Neural crest cell (in vitro differentiated cells): ENCODE measurements at places on chromosomes 2 and 18. TPM values are rescaled to one million over a fixed set of nuclear protein-coding genes. Genes with fewer than 3 reads are reported as not detected.

Gene C2orf92
- total RNA-seq = 10.3 and 12.5 TPM in 2 replicates

Gene STARD7
- 178 and 186 TPM in 2 replicates for total RNA-seq

Gene GALNT3
- 3.1 and 3.4 TPM in 2 replicates for total RNA-seq

Gene ABCG8
- not detected in 2 replicates for total RNA-seq

Gene RBFA
- total RNA-seq = 47.0 and 50.7 TPM in 2 replicates

Gene AOX1
- total RNA-seq = 2.8 and 4.3 TPM in 2 replicates

Gene SULT1C2
- 0.19 TPM in 1 of 2 replicates, not detected in the other for total RNA-seq

Gene HES6
- total RNA-seq = 143 and 152 TPM in 2 replicates

Gene IKZF2
- 7.3 and 7.6 TPM in 2 replicates for total RNA-seq

Gene MOGAT1
- 0.30 TPM in 1 of 2 replicates, not detected in the other for total RNA-seq

Gene TUBA4B
- not detected in 2 replicates for total RNA-seq

Gene DOK6
- 3.6 and 4.0 TPM in 2 replicates for total RNA-seq

Gene CXCR4
- total RNA-seq = 37.5 and 39.5 TPM in 2 replicates

Gene RGPD3
- 0.11 and 0.14 TPM in 2 replicates for total RNA-seq

Gene AMER3
- total RNA-seq = 1.3 and 1.4 TPM in 2 replicates

Gene CABYR
- total RNA-seq = 9.5 and 11.0 TPM in 2 replicates

Gene SKOR2
- 0.96 and 1.4 TPM in 2 replicates for total RNA-seq

Gene DUSP2
- 1.0 and 1.1 TPM in 2 replicates for total RNA-seq

Gene RAB17
- not detected in 2 replicates for total RNA-seq

DNA sequence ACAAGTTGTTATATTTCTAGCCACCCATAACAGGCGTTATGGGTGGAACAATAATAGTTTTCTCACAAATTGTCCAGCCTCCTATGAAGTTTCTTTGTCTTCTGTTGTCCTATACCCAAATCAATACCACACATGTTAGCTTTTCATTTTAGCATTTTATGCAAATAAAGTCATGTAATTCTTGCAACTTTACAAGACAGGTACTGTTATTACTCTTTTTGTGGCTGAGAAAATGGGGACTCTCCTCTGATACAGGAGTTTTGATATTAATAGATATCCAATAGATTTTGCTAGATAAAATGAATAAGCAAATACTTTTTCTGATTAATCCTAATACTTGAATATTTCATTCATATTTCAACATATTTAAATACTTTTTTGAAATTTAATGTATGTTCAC is 151.0 kb downstream of the PMAIP1 start:
- no peak for DNase-seq

GRCh38 chr2:227214622-227215041 is 50.2 kb downstream of the COL4A3 start:
- no peak for DNase-seq

DNA sequence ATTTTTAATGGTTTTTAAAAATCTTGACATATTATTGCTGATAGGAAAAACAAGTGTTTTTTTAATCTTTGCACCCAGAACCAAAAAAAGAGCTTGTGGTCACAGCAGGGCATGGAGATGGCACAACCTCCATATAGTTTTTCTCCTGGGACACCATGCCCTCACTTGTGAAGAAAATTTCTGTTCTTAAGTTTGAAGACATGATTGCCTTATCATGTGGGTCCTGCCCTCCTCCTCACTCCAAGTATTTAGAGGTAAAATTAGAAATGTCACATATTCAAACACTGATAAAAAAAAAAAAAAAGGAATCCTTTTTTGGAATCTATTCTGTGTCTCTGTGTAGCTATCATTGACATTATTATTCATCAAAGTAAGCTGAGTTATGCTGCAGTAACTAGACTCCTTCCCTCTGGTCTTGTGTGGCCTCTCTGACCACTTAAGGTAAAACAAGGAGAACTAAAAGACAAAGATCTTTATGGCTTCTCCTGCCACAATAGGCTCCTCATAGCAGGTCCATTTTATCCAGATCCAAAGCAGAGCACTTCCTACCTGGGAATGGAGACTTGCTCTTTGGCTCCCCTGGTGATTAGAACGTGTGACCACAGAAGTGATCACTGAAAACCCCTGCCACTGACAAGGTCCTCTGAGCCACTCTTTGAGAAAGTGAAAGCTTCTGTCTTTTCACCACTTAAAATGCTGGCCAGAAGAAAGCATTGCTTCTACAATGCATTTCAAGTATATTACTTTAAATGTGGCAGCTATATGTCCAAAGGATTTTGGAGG is 19.8 kb downstream of the ADD2 start:
- no peak for DNase-seq

GRCh38 chr2:127669056-127669455 is 6.3 kb downstream of the LIMS2 start:
- DNase-seq = no peak

GRCh38 chr2:71281950-71282349 is 49.6 kb upstream of the ZNF638 start:
- DNase-seq = no peak

DNA sequence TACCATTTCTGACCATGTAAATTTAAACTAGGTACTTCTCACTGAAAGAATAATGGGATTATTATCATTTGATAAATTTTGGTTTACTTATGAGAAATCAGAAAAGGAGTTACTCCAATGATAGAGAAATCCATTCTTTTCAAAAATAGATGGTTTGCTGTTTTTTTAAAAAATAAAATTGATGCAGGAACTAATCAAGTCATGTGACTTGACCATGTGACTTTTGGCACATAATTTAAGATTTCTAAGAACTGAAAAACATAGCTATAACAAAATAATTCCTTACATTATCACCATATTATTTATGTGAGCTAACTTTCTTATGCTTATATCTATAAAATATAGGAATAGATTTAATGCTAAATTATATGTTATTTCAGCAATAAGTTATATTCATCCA is 247.1 kb upstream of the FIGN start:
- no peak for DNase-seq

DNA sequence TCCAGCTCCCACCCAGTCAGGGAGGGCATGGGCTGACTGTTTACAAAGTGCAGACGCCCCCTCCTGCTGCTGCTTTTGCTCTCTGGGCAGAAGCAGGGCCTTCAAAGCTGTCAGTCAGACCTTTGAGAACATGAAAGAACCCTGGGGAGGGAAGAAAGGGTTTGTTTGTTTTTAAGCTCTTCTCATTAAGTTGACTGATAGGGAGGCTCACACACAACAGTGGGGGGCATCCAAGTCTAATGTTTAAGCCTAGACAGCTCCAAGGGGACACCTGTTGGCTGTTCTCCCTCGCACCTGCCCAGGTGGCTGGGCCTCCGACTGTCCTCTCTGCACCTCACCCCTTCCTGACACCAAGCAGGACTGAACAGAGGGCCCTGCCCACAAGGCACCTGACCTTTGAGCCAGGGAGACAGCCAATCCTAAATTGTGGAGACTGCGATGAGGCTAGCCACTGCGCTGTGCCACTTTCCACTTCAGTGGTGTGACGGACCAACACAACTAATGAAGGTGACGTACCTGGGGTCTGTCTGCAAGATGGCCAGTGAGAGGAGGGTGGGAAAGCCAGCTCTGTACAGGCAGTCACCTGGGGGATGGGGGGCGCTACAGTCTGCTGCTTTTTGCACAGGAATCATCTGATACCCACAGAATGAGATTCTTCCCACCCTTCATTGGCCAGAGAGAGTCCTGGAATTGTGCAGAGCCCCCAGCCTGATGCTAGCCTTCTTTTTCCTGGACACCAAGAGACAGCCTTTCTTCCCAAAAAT is 16.3 kb downstream of the ST6GAL2 start:
- DNase-seq = no peak

DNA sequence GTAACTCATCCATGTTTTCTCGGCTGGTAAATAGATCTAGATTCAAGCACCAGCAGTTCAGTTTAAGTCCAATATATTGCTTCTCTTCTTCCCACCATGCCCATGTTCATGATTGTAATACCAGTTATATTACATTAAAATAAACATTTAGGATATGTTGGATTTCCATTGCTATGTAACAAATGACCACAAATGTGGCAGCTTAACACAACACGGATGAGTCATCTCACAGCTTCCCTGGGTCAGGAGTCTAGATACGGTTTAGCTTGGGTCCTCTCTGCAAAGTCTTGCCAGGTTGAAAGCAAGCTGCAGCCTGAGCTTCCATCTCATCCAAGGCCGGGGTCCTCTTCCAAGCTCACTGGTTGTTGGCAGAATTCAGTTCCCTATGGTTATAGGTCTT is 39.4 kb upstream of the SMAD2 start:
- no peak for DNase-seq

DNA sequence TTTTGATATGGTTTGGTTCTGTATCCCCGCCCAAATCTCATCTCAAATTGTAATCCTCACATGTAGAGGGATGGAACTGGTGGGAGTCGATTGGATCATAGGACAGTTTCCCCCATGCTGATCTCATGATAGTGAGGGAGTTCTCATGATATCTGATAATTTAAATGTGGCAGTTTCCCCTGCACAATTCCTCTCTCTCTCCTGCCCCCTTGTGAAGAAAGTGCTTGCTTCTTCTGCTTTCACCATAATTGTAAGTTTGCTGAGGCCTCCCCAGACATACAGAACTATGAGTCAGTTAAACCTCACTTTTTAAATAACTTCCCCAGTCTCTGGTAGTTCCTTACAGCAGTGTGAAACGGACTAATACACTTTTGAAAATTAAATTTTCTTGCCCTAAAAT is 12.3 kb upstream of the KCNJ3 start:
- no peak for DNase-seq

GRCh38 chr18:69936191-69936558 is 11.5 kb downstream of the CD226 start:
- no peak for DNase-seq

GRCh38 chr2:197997083-197997541 is 192.7 kb downstream of the PLCL1 start:
- no peak for DNase-seq

DNA sequence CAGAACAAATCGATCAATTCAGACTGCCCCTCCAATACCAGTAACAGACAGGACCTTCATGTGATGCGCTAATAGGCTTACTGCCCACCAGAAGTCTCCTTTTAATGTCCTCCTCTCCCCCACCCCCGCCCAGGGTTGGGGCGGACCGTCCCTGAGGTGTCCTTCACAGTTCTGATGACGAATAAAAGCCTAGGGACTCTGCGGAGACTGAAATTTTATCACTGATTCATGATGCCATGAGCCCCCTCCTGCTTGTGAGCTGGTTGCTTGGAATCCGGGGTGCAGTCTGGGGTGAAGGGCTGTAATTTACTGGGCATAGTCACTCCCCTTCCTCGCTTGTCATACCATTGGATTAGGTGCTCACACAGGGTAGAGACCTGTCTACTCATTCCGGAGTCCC is 42.3 kb downstream of the B3GNT2 start:
- no peak for DNase-seq

GRCh38 chr2:18611184-18611583 is 21.8 kb upstream of the NT5C1B start:
- no peak for DNase-seq

DNA sequence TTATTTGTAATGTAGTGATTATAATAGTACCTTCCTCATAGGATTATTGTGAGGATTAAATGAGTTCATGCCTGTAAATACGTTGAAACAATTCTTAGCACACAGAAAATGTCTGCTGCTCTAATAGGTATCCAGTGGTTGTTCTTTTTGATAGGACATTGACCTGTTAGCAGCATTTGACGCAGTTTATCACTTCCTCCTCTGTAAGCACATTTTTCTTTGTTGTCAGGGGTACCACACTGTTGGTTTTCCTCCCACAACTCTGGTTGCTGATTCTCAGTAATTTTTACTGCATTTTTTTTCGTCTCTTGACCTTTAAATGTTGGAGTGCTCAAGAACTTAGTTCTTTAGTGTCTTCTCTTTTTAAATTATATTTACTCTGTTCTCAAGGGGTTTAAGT is 15.4 kb downstream of the PPM1B start:
- DNase-seq = no peak

DNA sequence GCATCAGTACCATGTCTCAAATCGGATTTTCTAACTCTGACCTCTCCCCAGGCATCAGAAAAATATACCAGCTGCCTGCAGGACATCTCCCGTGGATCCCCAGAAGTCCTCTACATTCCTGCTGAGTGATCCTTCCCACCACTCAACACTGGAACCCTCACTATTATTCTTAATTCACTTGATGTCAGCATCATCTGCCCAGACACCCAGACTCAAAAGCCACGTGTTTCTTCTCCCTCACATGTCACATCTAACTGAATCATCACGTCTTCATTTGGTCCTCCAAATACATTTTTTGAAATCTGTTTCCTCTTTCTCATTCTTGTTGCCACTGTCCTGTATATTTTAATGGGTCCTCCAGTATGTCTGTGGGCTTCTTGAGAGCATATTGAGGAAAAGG is 218.6 kb downstream of the HRH4 start:
- DNase-seq = no peak

- no peak for DNase-seq
These were observed 124.4 kb upstream of the PXDN start for GRCh38 chr2:1868683-1869141.

DNA sequence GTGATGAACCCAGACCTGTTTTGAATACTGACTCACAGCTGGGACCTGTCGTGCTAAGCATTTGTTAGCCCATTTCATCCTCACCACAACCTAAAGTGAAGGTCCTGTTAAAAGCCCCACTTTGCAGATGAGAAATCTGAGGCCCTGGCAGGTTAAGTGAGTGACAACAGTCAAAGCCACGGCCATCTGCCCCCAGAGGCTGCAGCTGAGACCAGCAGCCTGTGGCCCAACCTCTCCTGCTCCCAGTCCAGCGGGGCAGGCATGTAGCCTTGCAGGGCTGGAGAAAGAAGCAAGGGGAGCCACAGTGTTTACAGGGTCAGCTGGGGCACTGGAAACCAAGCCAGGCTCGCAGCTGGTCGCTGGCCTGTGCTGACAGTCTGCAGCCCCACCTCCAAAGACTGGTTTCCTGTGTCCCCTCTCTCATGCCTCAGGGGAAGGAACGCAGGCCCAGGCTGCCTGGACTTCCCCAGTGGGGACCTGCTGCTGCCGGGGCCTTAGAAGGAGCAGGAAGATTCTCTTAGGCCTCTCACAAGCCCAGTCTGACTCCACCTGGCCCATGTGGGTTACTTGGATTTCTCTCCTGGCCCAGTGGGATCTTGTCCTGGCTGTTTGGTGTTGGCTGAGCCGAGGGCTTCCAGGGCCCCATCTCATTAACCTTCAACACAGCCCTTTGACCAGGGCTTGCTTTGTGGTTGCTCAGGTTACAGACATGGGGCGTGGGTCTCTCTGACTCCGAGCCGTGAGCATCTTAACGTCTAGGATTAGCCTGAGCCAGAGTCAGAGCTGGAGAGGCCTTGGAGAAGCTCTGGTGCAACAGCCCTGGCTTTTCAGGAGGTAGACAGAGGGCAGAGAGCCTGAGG is 1.7 kb downstream of the INPP5D start:
- peak; percentile 23 for DNase-seq

GRCh38 chr18:22539051-22539765 is 121.5 kb upstream of the CTAGE1 start:
- no peak for DNase-seq

DNA sequence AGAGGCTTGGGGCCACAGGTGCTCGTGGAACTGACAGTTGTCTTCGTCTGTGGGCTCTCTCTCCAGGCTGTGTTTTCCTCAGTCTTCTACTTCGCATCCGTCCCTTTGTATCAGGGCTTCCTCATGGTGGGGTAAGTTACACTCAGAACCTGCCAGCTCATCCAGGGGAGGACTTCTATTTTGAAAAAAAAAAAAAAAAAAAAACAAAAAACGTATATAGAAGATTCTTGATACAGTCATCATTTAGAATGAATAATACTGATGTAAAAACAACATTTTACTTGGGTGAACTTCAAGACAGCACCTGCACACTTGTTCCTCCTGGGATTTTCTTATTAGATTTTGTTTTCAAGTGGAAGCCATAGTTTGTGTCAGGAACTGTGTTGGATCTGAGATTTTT is 47.7 kb upstream of the NFATC1 start:
- DNase-seq = no peak
